ENCODE measurements at places on chromosomes 5 and 9. TPM values are rescaled to one million over a fixed set of nuclear protein-coding genes. Genes with fewer than 3 reads are reported as not detected.

GRCh38 chr5:14063138-14063537 is 80.0 kb upstream of the TRIO start:
- no peak for DNase-seq

DNA sequence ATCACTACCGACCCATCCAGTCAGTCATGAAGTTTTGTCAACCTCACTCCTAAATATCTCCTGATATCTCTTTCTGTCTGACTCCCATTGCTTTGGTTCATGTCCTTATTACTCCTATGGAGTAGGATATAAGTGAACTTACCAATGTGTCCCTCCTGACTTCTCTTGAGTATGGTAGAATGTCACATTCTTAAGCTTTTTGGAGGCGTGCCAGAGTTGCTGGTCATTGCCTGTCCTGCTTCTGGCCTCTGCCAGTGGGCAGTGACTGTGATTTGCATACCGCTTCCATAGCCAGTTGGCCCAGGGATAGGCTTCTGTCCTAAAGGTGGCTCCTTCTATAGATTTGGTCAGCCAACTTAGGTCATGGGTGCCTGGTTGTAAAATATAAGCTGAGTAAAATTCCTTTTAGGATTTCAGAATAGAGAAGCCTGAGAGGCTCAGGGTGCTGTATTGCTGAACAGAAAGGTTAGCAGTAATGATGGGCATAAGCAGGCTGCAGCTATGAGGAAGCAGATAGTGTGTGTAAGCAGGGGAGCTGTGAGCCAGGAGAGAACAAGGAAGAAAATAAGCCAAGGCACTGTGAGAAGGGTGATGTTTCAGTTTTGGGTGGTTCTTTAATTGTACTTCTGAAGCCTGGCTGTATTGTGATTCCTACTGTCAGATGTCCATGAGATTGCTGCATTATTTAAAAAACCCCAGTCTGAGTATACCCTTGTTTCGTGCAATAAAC is 16.1 kb upstream of the MARCHF3 start:
- DNase-seq: no peak

DNA sequence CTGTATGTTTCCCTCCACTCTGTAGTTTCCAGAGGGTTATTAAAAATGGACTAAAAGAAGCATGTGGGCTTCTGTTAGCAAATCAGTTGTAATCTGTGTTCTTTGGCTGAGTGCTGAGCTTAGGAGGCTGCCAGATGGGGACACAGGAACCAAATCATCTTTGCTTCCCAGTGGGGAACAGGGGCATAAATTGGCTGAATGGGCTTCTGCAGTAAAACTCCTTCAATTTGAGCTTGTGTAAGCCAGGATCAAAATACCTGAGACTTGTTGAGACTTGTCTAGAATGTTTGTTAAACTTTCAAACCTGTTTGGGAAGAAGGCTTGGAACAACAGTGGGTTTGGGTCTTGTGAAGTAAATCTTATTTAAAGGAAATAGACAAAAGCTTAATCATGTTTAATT is 32.2 kb upstream of the TNFAIP8 start:
- no peak for DNase-seq

GRCh38 chr5:81842795-81843398 is 92.0 kb upstream of the SSBP2 start:
- no peak for DNase-seq

PCDHB16 gene
- total RNA-seq: 5.5 TPM

- no peak for DNase-seq
Observed at GRCh38 chr5:56564541-56565282, 250.6 kb upstream of the MAP3K1 start.

DNA sequence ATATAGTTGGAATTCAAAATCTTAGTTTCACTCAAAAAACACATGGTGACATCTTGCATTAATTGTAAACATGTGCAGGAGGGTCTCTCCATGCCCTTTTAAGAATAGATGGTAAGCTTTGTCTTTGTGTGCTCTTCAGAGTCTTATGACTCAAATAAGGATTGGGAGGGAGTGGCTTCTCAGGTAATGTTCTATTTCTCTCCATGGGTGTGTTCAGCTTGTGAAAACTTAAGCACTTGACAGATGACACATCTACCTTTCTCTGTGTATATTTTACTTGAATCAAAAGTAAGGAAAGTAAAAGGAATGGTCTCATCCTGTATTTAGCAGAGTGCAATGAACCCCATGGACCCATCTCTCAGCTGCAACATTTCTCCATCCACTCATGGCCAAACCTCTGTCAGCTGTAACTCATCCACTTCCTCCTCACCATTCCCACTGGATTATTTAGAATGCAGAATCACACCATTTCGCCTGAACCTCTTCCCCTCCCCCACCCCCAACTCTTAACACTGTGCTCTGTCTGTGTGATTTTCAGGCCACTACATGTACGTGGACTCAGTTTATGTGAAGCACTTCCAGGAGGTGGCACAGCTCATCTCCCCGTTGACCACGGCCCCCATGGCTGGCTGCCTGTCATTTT is 82.1 kb downstream of the MAMDC2 start:
- DNase-seq: no peak

GRCh38 chr5:40364441-40364840 is 315.3 kb upstream of the PTGER4 start:
- no peak for DNase-seq

PCSK5 gene
- total RNA-seq: 24.3 TPM

HTR1A gene
- not detected for total RNA-seq
